HuH-7.5 (cell line): ENCODE measurements at places on chromosomes 5 and 9.

DNA sequence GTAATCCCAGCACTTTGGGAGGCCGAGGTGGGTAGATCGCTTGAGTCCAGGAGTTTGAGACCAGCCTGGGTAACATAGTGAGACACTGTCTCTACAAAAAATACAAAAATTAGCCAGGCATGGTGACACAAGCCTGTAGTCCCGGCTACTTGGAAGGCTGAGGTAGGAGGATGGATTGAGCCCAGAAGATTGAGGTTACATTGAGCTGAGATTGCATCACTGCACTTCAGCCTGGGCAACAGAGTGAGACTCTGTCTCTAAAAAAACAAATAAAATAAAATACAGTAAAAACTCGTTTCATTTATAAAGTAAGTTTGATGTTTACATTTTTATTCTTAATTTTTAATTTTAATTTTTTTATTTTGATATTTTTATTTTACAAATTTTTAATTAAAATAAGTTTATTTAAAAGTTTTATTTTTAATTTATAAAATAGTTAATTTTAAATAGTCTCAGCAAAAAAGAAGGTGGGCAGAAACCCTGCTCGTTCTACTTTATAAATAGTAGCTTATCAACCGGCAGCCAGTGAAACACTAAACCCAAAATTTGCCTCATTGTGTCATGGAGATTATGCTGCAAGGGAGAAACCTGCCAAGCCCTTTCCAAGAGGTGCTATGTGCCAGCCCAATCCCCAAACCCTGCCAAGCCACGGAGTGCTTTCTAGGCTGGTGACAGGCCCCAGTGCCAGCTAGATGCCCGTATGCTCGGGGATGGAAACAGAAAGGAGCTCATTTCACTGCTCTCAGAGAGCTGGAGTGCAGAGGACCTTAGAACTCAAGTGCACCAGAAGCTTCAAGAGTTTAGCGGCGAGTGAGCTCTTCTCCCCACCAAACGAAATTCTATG is 38.9 kb downstream of the SERINC5 start:
- DNase-seq: no peak

GRCh38 chr5:91486638-91487037 is 103.5 kb upstream of the ARRDC3 start:
- no peak for DNase-seq

GRCh38 chr5:41532485-41532884 is 22.1 kb upstream of the PLCXD3 start:
- DNase-seq: no peak

GRCh38 chr9:71001780-71002386 is 119.5 kb downstream of the TRPM3 start:
- no peak for DNase-seq

- no peak for DNase-seq
Measured at GRCh38 chr5:96637196-96637595, 25.0 kb upstream of the CAST start.

DNA sequence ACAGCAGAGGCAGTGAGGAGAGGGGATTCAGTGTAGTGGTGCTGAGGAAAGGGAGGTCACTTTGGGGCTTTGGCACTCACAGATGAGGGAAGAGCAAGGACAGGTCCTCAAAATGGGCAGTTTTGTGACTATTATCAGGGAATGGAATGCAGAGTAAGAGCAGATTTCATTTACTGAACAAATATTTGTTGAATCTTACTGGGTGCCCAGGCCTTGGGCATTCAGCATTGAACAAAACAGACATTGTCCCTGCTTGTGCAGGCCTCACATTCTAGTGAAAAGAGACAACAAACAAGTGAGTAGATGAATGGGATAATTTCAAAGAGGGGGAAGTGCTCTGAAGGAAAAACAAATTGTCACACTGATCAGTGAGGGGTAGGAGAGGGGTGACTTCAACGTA is 404.1 kb downstream of the DMRT2 start:
- DNase-seq: no peak

DNA sequence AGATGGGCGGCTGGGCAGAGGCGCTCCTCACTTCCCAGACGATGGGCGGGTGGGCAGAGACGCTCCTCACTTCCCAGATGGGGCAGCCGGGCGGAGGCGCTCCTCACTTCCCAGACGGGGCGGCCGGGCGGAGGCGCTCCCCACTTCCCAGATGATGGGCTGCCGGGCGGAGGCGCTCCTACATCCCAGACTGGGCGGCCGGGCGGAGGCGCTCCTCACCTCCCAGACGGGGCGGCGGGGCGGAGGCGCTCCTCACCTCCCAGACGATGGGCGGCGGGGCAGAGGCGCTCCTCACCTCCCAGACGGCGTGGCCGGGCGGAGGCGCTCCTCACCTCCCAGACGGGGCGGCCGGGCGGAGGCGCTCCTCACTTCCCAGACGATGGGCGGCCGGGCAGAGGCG is 140.2 kb downstream of the WDR70 start:
- DNase-seq: no peak

DNA sequence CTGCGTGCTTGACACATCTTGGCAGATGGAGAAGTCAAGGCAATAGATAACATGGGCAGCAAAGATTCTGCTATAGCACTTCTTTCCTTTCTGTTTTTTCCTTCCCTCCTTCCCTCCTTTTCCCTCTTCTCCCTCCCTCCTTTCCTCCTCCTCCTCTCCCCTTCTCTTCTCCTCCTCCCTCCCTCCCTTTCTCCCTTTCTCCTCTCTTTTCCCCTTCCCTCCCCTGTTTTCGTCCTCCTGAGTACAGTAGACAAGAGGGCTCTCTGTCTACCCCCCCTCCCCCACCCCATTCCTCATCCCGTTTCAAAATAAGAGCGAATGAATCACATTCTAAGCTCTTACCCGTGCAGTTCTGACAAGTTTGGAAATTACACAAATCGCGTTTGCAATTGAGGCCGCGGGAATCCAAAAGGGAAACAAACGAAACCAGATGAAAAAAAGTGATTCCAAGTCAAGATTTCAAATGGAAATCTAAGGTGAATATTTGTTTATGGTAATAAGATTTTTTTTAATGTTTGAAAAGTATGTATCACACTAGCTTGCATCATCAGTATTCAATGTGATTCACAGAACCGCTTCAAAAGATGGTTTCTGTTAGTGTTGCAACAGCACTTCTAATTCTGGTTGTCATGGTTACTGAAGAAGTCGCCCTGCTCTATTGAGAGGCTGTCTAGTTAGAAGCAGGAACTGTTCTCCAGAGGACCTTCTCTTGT is 1.3 kb downstream of the NIM1K start:
- DNase-seq: peak; percentile 61

GRCh38 chr5:177339107-177339638 is 12.3 kb downstream of the LMAN2 start:
- no peak for DNase-seq
